Effector memory CD4-positive, alpha-beta T cell (primary cell): ENCODE measurements at places on chromosomes 2 and 18.

DNA sequence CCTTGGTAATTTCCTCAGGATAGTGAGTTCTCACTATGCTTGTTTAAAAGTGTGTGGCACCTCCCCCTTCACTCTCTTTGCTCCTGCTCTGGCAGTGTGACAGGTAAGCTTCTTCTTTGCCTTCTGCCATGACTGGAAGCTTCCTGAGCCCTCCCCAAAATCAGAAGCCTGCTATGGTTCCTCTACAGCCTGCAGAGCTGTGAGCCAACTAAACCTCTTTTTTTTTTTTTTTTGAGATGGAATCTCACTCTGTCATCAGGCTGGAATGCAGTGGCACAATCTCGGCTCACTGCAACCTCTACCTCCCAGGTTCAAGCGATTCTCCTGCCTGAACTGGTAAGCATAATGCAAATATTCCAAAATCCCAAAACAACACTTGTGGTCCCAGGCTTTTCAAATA, 80.0 kb downstream of the SOWAHC start:
- DNase-seq: no peak

- DNase-seq: no peak
Observed at GRCh38 chr2:206443735-206444527, 599 bp downstream of the ADAM23 start.

GRCh38 chr2:64207573-64207972, 63.4 kb upstream of the PELI1 start:
- no peak for DNase-seq

- DNase-seq: no peak
Observed at GRCh38 chr2:127597984-127598380, 48.0 kb upstream of the GPR17 start.

- DNase-seq: no peak
Observed at GRCh38 chr18:76412010-76412817, 82.8 kb downstream of the ZNF516 start.
